Pancreas (tissue), 10 donors: ENCODE measurements at places on chromosomes 11 and 22. TPM values are rescaled to one million over a fixed set of nuclear protein-coding genes. Genes with fewer than 3 reads are reported as not detected.
A peak's percentile ranks its signal among the peaks of the same experiment; 100 is the strongest.

- no peaks in the 10 kb centered on the region for H3K4me1 ChIP-seq
- no peak for DNase-seq
- H3K4me3 ChIP-seq, result no peak overlapping the region
- no peaks in the 10 kb centered on the region for H3K27me3 ChIP-seq
- H3K36me3 ChIP-seq, result peaks cover 14% of the 10 kb centered on the region
- no peak overlapping the region for H3K27ac ChIP-seq
These were observed 71.1 kb upstream of the BID start for GRCh38 chr22:17845327-17845726.

GRCh38 chr22:48256776-48257684, 1494.6 kb downstream of the TBC1D22A start:
- no peaks in the 10 kb centered on the region for H3K36me3 ChIP-seq
- no peaks in the 10 kb centered on the region for H3K4me1 ChIP-seq
- DNase-seq, result no peak
- H3K4me3 ChIP-seq, result no peak overlapping the region
- H3K27ac ChIP-seq, result no peak overlapping the region

- DNase-seq, result no peak
- H3K27me3 ChIP-seq, result no peaks in the 10 kb centered on the region
These were observed 26.8 kb downstream of the TENM4 start for GRCh38 chr11:79414041-79414440.

DNA sequence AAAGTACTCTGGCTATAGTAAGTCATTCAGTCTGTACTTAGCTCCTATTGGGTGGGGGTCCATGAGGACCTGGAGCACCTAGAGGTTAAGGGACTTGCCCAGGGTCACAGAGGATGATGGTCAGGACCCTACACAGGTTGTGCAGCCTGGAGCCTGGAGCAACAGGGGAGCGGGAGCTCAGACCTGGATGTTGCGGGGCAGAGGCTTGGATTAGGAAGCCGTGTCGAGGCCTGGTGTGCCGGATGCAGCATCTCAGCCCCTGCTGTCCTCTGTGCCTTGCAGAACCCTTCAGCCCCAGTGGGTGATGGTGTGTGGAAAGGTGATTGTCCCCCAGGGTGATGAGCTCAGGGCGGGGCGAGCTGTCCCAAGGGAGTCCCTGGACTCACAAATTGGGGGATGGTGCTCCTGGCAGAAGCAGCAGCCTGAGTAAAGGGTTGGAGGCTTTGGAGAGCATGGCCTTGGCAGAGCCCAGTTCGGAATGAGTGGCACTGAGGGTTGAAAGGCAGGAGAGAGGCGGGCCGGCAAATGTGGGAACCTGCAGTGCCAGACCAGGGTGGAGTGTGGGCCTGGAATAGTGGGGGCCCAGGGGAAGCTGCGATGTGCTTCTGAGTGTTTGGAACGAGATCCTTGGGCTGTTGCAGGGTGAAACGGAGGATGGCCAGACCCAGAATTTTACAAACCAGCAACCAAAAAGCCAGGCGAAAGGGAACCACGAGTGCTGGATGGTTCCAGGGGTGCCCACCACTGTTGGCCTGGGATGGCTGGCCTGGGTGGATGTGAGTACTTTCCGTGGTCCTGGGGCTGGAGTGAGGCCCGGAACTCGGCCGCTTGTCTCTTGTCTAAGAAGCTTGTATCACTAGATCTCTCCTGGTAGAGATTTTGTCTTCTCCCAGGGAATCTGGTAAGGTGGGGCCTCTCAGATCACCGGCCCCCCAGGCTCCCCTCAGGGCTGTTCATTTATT, 2.9 kb downstream of the TPCN2 start:
- H3K36me3 ChIP-seq, result no peaks in the 10 kb centered on the region
- H3K27ac ChIP-seq, result no peak overlapping the region

- no peaks in the 10 kb centered on the region for H3K27me3 ChIP-seq
- H3K4me1 ChIP-seq, result no peaks in the 10 kb centered on the region
- no peaks in the 10 kb centered on the region for H3K36me3 ChIP-seq
- no peak overlapping the region for H3K4me3 ChIP-seq
- H3K27ac ChIP-seq, result no peak overlapping the region
These were observed 24.5 kb upstream of the BLID start for GRCh38 chr11:122140500-122140899.

DNA sequence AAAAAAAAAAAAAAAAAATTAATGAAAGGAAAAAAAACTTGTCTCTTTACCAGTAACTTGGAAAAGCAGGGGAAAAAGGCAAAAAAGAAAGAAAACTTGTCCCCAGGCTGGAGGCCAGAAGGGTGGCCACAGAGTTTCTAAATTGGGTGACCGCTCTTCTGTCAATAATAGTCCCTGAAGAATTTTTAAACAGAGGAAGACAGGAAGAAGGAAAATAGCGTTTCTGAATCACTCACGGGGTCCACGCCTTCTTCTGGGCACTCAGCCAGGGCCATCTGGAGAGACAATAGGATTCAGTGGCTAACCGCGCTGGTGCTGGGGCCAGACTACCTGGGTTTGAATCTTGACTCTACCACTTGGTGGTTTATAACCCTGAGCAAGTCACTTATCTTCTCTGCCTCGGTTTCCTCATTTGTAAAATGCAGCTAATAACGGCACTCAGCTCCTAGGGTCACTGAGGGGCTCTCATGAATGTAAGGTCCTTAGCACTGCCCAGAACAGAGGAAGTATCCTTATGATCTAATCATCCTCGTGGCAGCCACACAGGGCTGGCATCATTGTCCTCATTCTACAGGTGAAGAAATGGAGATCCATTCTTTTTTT, 7.0 kb downstream of the C11orf86 start:
- H3K27ac ChIP-seq, result no peak overlapping the region
- H3K4me1 ChIP-seq, result no peaks in the 10 kb centered on the region
- peak; percentile 74 for DNase-seq

GRCh38 chr22:43740587-43741270, 71.4 kb downstream of the EFCAB6 start:
- no peak for DNase-seq
- no peak overlapping the region for H3K27ac ChIP-seq
- no peak overlapping the region for H3K4me3 ChIP-seq
- H3K4me1 ChIP-seq, result no peaks in the 10 kb centered on the region

GRCh38 chr11:125542709-125543108, 26.6 kb upstream of the EI24 start:
- no peaks in the 10 kb centered on the region for H3K4me1 ChIP-seq
- no peak overlapping the region for H3K4me3 ChIP-seq

DNA sequence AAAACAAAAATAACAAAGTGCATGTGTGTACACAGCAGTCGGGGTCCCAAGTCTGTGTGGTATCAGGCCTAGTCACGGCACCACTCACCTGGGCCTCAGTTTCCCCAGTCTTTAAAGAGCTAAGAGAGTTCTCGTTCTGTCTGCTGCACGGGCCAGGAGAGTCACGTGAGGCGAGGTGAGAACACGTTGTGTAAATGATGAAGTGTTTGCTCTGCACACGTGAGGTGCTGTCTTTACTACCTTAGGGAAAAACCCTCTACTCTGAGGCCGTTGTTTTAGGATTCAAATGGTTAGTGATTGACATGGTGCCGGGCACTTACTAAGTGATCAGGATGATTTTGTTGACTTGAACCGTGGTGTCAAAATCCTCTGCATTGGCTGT, 86.5 kb upstream of the PPARA start:
- no peaks in the 10 kb centered on the region for H3K27me3 ChIP-seq
- no peaks in the 10 kb centered on the region for H3K36me3 ChIP-seq
- DNase-seq, result peak; percentile 31
- peak overlapping the region; percentile 100 for H3K27ac ChIP-seq
- peak overlapping the region; percentile 8 for H3K4me3 ChIP-seq
- H3K4me1 ChIP-seq, result peaks cover 51% of the 10 kb centered on the region

DNA sequence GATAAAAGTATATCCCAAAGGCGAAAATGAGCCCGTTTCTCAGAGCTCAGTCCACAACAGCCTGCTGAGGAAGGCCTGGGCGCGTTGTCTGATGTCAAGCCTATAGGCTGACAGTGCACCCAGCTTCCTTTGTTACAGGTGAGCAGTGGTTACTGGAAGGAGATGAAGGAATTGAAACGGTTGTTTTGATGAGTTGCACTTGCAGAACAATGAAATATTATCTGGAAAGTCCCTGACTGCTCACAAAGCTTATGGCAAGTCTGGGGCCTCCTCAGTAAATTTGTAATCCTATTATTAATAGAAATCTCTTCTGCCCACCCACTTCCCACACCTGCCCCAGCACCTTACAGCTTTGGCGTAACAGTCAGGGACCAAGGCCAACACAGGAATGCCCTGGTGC, 77.8 kb downstream of the C11orf91 start:
- H3K36me3 ChIP-seq, result no peaks in the 10 kb centered on the region
- H3K4me3 ChIP-seq, result no peak overlapping the region
- no peaks in the 10 kb centered on the region for H3K4me1 ChIP-seq
- no peak overlapping the region for H3K27ac ChIP-seq
- DNase-seq, result no peak

DNA sequence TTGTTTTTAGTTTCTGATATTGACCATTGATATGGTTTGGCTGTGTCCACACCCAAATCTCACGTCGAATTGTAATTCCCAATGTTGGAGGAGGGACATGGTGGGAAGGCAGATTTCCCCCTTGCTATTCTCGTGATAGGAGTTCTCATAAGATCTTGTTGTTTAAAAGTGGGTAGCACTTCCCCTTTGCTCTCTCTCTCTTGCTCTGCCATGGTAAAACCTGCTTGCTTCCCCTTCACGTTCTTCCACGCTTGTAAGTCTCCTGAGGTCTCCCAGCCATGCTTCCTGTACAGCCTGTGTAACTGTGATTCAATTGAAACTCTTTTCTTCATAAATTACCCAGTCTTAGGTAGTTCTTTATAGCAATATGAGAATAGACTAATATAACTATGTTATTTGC, 203.6 kb upstream of the CHORDC1 start:
- no peak overlapping the region for H3K4me3 ChIP-seq
- no peaks in the 10 kb centered on the region for H3K4me1 ChIP-seq
- DNase-seq, result no peak
- H3K27ac ChIP-seq, result no peak overlapping the region
- H3K36me3 ChIP-seq, result no peaks in the 10 kb centered on the region

GRCh38 chr11:71240865-71241691, 11.3 kb downstream of the SHANK2 start:
- no peak overlapping the region for H3K4me3 ChIP-seq
- H3K27ac ChIP-seq, result no peak overlapping the region
- H3K27me3 ChIP-seq, result no peaks in the 10 kb centered on the region
- DNase-seq, result peak; percentile 39
- H3K36me3 ChIP-seq, result no peaks in the 10 kb centered on the region
- no peaks in the 10 kb centered on the region for H3K4me1 ChIP-seq

DNA sequence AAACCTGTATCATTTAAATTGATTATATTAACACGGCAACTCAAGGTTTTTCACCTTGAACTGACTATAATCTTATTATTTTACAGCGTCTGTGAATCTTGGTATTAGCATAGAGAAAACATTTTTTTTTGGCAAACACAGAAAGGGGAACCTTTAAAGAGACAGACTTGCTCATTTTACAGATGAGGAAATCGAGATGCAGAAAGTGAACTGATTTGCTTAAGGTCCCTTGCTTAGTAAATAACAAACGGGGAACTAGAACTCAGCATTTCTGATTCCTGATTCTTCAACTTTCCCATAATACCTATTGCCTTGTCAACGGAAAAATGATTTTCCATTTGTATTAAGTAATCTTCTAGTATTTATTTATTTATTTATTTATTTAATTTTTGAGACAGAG, 33.2 kb upstream of the CECR2 start:
- no peak overlapping the region for H3K27ac ChIP-seq
- H3K4me3 ChIP-seq, result no peak overlapping the region
- no peak for DNase-seq
- H3K36me3 ChIP-seq, result no peaks in the 10 kb centered on the region

- H3K27ac ChIP-seq, result no peak overlapping the region
- no peaks in the 10 kb centered on the region for H3K36me3 ChIP-seq
- H3K4me1 ChIP-seq, result no peaks in the 10 kb centered on the region
- no peak overlapping the region for H3K4me3 ChIP-seq
- H3K27me3 ChIP-seq, result peaks cover 4% of the 10 kb centered on the region
These were observed 94.2 kb upstream of the RTL6 start for GRCh38 chr22:44592126-44592823.

PYGM gene
- total RNA-seq, result 0.46 TPM

POU2AF1 gene
- total RNA-seq, result 0.08 TPM

DEPDC7 gene
- total RNA-seq, result 1.8 TPM

PATE1 gene
- total RNA-seq, result not detected

PATE3 gene
- total RNA-seq, result not detected
